GM12891 (cell line): ENCODE measurements at places on chromosomes 12 and 14.

DNA sequence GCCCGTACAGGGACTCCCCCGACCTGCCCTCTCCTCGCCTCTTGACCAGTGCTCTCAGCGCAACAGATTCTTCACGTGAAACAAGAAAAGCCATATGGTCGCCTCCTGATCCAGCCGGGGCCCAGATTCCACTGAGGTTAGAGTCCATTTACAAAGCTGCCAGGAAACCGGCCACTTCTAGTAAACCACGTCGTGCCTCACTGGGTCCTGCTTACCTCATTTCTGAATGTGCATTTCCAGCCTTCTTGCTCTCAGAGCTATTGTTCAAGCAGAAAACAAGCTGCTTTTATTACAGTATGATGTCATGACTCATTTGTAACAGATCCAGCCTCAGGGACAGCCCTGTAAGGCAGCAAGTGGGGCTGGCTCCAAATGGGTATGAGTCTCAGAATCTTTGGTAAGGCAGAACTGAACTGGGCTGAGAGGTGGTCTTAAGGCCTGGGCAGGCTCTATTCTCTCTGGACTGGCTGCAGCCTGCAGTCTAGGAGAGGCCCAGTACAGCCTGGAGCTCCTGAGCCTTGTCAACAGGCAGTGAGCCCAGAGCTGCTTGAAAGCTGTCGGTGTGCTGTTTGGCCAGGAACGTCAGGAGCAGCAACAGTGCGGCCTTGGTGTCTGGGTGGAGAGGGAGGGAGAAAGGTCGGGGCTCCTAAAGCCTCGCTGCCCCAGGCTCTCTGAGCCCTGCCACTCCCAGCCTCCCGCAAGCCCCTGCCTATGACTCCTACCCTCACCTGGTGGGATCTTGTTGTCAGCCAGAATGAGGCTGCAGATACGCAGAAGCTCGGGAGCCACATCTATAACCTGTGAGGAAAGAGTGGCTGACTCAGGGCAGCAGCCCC is 8.3 kb downstream of the REC8 start:
- DNase-seq = no peak

GRCh38 chr14:30525833-30526232 is 33.1 kb upstream of the G2E3 start:
- no peak for DNase-seq

- DNase-seq = no peak
Measured at GRCh38 chr12:54759751-54760150, 94.6 kb upstream of the MUCL1 start.

DNA sequence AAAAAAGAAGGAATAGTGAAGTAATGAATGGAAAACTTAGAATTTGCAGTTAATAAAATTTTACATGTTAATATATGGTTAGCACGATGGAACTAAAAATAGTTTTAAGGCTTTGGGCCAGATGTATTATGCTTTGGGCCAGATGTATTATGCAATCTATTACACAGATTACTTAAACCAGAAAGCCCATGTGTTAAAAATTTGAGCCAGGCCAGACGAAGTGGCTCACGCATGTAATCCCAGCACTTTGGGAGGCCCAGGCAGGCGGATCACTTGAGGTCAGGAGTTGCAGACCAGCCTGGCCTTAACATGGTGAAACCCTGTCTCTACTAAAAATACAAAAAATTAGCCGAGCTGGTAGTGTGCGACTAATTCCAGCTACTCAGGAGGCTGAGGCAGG is 17.2 kb downstream of the IFT81 start:
- no peak for DNase-seq

DNA sequence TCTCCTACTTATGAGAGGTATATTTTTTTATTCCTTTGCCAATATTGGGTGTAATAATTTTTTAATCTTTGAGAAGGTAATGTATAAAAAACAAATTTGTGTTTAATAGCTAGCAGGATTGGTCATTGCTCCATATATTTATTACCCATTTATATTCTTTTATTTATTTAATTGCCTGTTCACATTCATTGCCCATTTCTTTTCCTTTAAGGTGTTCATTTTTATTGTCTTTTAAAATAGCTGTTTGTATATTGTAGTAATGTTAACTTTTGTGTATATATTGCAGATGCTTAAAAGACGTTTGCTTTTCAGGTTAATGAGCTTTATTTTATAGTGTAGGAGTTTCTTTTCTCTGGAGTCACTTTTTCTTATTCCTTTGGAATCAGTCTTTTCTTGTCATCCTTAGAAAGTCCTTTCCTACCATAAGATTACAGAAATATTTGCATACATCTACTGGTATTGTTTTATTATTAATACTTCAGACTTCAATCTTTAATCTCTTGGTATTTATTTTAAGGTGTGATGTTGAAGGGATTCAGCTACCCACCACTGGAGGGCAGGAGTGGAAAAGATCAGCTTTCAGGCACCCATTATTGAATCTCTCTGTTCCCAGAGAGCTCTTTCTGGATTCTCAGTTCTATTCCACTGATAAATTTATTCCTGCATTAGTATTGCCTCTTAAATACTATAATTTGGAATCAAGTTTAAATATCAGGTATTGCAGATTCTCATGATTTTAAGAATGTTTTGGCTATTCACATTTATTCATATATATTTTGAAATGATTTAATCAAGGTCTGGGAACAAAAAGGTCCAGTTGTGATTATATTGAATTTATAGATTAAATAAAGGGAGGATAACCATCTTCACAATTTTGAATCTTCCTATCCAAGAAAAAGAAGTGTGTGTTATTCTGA is 17.3 kb downstream of the PPM1A start:
- DNase-seq = no peak

DNA sequence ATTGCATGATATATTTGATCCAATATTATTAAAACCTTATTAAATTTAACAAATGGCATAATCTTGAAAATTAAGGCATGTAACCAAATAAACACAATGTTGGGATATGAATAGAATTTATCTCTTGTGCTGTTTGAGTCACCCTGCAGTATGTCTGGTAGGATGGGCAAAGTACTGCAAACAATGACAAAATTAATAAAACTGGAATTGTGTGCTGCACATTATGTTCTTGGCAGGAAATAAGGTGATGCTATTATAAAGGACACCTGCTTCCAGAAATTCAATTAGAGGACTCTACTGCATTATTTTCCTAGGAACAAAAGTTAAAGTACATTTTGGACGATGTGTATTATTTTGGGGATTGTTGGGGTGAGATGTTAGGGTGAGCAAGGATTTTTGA is 132.7 kb downstream of the PPFIA2 start:
- no peak for DNase-seq

- DNase-seq = no peak
Measured at GRCh38 chr14:26856876-26857518, 259.2 kb upstream of the NOVA1 start.

DNA sequence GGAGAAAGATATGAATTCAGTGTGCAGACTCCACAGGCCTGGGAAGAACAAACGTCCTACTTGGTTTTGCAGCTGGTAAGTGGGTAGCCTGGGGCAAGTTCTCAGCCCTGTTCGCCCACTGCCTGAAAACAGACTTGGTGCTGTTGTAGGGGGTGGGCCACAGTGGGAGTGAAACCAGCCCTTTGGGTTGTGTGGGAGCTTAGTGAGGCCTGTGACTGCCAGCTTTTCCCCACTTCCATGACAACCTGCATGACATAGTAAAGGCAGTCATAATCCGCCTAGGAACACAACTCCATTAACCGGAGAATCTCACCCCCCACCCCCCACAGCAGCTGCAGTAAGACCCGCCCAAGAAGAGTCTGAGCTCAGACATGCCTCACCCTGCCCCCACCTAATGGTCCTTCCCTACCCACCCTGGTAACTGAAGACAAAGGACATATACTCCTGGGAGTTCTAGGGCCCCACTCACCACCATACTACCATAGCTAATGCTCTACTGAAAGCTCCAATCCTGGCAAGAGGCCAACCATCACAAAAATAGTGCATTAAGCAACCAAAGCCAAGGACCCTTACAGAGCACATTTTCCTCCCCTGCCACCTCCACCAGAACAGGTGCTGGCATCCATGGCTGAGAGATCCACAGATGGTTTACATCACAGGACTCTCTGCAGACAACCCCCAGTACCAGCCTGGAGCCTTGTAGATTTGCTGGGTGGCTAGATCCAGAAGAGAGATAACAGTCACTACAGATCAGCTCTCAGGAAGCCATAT is 39.8 kb upstream of the LMNTD1 start:
- no peak for DNase-seq
